ENCODE measurements at places on chromosomes 16 and 17.

- no peak for DNase-seq
These were observed 13.5 kb downstream of the CCL11 start for GRCh38 chr17:34299027-34299426.

GRCh38 chr17:40615068-40615840 is 32.4 kb downstream of the SMARCE1 start:
- peak; percentile 65 for DNase-seq

DNA sequence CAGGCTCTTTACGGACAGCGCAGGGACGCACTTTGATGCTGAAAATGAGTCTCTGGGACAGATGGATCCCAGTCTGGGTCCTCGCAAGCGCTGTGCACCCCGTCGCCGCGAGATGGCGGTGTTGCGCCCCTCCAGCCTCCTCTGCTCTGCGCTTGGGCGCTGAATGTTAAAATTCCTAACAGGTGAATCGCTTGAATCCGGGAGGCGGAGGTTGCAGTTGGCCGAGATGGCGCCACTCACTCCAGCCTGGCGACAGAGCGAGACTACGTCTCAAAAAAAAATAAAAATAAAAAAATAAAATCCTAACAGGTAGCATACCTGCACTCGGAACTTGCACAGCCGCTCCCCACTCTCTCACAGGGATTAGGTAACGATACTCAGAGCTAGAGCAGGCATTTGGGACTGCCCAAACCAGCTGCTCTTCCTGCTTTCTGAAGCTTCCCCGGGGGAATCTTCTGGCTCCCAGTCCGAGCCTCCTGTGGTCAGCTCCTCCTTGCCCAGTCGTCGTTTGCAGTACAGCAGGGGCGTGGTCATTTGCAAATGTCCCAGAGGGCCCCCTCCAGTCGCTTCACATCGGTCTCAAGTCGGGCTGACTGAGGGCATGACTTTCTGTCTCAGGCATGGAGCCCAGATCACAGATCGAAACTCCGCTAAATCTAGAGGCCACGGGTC is 26.2 kb upstream of the OSGIN1 start:
- DNase-seq = peak; percentile 89

- DNase-seq = no peak
These were observed 20.7 kb upstream of the BCAR1 start for GRCh38 chr16:75272097-75272551.

- DNase-seq = no peak
These were observed 83.6 kb downstream of the CMIP start for GRCh38 chr16:81528256-81528655.

- DNase-seq = peak; percentile 94
These were observed 75.6 kb downstream of the CHD9 start for GRCh38 chr16:53130159-53131049.

DNA sequence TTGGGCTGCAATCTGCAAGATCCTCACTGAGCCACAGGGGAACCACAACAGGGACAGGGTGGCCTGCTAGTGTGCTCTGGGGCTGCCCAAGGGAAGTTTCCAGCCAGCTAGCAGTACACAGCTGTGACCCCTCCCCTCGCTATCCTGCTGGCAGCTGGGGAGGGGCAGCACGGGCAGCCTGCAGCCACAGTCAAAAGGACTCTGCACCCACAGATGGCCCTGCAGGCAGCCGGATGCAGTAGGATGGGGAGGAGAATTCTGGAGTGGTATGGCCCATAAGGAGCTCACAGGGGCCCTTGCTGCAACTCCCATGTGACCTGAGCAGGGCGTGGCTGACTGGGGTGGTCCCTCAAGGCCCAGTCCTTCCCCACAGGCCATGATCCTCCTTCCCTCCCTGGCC is 74.3 kb downstream of the PLD6 start:
- DNase-seq = no peak

- DNase-seq = no peak
These were observed 414.1 kb upstream of the SALL1 start for GRCh38 chr16:51565184-51565583.

DNA sequence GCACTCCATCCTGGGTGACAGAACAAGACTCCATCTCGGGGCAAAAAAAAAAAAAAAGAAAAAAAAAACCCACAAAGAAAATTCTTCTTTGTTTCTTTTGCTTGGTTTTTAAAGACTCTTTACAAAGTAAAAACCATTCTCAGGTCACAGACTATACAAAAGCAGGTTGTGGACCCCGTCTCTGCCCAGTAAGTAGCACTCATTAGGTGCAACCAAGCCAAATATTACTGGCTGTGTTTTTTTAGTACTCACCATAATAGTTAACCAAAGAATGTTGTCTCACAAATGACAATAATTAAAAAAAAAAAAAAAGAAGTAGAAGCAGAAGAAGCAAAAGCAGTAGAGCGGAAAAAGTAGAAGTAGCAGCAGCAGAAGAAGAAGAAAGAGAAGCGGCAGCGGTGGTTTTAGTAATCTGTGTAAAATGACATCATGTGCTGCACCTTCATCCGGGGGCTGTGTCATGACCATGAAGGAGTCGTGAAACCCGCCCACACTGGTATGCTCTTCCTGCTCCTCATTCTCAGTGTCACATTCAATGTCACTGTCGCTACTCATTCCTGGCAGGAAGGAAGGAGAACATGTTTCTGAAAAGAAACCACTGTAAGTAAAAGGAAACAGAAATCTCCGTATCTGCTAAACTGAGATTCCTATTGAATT is 105.4 kb downstream of the TRIM37 start:
- peak; percentile 22 for DNase-seq

DNA sequence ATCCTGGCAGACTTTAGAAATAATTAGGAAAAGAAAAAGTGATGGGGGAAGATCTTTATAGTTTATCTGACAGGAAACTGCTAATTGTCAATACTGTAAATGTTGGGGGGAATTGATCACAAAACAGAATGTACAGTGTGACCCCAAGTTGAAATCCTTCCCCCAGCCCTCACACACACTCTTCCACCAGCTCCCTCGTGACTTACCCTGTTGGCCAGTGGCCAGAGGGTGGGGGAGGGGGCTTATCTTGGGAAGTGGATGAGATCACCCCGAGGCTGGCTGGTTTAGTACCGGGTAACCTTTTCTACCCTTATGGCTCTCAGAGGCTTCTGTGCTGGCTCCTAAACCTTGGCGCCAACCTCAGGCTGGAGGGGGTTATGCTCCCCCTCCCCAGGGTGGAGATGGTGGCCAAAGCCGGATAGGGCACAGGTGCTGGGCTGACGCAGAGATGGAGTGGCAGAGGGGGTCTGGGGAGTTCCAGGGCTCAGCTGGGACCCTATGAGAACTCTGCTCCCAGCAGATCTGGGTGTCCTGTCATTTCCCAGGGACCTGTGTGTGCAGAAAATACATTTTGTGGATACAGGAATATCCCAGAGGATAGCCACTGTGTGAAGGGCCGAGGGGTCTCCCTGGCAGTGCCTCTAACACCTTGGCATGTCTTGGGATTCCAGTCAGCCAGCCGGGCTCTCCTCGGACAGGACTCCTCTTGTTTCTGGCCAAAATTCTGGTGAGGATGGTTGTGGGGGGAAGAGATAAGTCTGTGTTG is 18.6 kb downstream of the CDH16 start:
- DNase-seq = peak; percentile 75

- peak; percentile 57 for DNase-seq
These were observed 2.4 kb downstream of the OSGIN1 start for GRCh38 chr16:83955218-83956130.

DNA sequence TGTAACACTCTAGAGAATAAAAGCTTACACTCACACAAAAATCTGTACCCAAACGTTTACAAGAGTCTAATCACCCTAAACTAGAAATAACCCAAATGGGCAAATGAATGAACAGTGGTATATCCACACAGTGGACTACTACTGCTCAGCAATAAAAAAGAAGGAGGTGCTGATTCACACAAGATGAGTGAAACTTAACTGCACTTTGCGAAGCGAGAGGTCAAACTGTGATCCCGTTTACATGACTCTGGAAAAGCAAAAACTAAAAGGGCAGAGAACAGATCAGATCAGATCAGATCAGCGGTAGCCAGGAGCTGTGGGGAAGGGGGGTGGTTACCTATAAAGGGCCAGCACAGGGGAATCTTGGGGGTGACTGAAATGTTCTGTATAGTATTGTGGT is 113.4 kb downstream of the TRIM37 start:
- DNase-seq = no peak

GRCh38 chr16:89293276-89294143 is 76.0 kb downstream of the ZNF778 start:
- DNase-seq = no peak

DNA sequence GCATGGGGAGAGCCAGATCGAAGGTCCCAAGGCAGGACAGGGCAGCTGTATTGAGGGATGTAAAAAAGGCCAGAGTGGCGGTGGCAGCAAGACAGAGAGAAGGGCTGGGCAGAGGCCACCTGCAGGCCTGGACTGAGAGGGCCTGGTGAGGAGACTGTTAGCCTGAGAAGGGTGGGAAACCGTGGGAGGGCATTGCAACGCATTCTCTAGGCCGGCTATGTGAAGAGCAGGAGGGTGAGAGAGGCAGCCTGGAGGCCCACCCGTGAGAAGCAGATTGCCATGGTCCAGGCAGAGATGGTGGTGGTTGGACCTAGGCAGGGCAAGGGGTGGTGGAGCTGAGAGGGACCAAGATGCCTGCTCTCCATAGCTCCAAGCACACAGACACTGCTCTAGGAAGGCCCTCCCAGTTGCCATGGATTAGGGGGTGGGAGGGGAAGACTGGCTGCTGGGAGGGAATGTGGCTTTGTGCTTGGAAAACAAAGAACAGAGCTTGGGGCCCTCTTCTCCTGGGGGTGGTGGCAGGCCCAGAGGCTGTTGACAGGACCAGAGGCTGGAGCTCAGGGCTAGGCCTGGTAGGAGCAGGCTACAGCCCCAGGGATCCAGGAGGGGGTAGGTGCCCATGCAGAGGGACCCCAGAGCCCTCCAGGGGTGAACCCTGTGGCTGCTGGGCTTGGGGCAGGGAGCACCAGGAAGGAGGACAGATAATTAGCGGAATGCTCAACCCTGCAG is 12.4 kb upstream of the TCAP start:
- DNase-seq = peak; percentile 24

- no peak for DNase-seq
These were observed 111.5 kb upstream of the RBBP6 start for GRCh38 chr16:24427840-24428239.

DNA sequence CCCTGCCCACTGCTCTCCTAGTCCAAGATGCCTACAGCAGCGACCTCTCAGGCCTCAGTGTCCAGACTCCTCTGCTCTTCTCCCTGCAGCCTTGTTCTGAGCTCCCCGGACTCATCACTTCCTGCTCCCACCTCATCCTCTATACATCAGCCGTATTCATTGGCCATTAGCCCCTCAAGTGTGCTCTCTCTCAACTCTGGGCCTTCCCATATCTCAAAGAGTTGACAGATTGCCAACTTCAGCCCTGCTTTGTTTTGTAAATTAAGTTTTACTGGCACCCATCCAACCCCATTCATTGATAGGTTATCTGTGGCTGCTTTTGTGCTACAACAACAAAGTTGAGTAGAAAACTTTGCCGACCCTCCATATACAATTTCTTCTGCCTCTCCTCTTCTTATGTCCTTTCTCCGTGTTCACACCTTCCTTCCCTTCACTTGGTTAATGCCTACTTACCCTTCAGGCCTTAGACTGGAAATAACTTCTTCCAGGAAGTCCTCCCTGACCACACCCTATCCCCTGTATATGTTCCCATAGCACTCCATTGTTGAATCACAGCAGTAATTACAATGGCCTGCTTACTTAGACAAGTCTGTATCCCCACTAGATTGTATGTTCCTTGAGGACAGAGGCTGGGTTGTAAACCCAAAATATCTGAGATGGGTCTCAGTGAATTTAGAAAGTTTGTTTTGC is 63.4 kb upstream of the TANC2 start:
- no peak for DNase-seq

GRCh38 chr17:81832608-81833159 is 407 bp downstream of the MCRIP1 start:
- DNase-seq = peak; percentile 18

DNA sequence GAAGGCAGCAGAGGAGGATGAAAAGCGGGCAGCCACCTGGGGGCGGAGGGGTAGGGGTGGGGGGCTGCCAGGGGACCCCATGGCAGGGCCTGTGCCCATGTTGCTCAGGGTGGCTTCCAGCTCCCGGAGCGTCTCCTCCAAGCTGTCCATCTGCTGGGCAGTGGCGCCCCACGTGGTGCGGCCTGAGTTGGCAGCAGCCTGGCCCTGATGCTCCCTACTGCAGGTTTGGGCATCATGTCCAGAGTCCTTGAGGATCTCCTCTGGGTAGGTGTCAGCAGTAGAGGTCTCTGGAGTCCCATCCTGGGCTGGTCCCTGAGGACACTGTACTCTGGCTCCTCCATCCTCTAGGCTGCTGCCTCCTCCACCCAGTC is 60.9 kb downstream of the SRCIN1 start:
- no peak for DNase-seq

- DNase-seq = no peak
These were observed 57.1 kb downstream of the MYO18A start for GRCh38 chr17:29123111-29123510.

DNA sequence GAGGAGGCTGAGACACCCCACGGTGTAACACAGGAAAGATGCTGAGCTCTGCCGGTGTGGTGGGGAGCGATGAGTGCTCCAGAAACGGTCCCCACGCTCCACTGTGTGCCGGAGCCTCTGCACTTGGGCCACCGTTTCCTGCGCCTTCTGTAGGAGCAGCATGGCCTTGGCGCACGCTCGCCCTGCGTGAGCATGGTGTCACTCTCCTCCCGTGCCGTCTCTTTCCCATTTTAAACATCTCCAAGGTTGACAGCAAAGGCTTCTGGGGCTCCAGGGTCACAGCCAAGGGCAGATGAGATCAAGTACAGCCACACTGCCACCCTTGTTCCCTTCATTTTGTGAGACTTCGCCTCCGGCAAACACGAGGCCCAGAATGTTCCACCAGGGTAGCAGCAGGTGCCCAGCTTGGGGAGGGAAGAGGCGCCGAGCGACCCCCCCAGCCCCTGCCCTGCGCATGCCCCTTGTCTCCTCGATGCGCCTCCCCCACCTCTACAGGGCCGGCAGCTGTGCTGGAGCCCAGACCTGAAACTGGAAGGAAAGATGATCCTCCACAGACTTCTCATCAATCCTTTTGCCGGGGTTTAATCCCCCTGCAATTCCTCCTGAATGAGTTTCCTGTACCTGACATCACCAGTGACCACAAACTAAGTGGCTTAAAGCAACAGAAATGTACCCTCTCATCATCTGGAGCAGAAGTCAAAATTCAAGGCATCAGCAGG is 19.9 kb upstream of the OSGIN1 start:
- DNase-seq = no peak

GRCh38 chr17:45051060-45051719 is at the start of gene DCAKD:
DCAKD (minus strand) TSS chr17:45051632; CDS start chr17:45034885, 16,747 bp downstream.
- DNase-seq = peak; percentile 98

DNA sequence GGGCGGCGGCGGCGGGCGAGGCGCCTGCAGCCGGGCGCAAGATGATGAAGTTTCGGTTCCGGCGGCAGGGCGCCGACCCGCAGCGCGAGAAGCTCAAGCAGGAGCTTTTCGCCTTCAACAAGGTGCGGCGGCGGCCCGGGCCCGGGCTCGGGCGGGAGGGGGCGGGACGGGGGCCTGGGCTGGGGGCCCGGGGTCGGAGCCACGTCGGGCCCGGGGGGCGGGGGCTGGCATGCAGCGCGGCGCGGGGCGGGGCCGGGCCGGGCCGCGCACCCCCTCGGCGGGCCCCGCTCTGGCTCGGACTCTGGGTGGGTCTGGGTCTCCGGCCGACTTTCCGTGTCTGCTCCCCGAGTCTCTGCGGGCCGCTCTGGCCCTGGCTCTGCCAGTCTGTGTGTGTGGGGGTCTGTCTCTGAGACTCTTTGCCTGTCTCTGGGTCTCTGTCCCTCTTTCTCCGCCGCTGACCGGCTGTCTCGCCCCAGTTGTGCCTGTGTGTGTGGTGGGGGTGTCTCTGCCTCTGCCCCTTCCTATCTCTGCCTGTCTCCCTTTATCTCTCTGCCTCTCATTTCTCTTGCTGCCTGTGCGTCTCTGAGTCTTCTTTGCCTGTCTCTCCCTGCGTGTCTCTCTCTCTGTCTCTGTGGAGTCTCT is 328 bp downstream of the LLGL1 start:
- DNase-seq = peak; percentile 28

- no peak for DNase-seq
These were observed 40.1 kb downstream of the ZNF276 start for GRCh38 chr16:89761304-89761922.
